NCI-H2029 (cell line): ENCODE measurements at places on chromosomes 6 and 20.

DNA sequence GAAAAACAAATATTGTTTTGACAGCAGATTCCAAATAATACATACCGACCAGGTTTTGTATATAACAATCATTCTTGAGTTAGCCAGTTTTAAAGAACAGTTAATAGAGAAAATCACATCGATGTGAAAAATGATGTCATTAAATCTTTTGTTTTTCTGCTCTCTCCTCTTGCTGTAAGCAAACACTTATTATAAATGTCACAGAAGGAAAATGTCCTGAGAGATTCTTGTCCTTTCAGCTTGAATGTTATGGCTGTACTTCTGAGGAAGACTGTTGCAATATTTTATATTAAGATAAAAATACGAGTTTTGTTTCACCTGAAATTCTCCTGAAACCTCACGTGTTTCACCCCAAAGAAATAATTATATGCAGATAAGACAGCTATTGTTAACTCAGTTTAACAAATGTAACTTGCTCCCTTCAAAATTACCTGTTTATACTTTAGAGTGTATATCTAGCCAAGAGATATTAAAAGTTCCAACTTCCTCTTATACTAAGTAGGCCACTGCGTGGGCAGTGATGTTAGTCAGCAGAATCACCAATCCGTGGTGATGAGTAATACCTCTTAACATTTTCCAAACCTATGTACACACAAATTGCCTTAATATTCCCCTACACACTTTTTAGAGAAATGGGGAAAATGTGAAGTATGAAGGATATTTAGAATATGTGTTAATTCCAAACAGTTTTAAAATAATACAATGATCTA lies 1111.4 kb upstream of the CITED2 start:
- DNase-seq: peak; percentile 3

DNA sequence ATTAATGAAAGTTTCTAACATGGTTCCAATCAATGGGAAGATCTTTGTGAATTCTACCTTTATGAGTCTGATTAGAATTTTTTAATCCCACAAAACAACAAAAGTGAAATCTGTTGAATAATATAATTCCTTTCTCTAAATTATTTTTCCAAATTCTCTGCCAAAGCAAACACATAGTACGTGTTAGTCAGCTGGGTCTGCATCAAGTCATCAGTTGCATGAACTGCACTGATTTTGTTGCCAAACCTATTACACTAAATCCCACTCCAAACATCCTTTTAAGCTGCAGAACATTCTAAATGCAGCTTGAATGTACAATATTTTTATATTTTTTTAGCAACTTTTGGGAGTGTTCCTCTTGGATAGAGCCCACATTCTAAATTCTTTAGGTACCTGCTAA lies 199.0 kb upstream of the HSF2 start:
- DNase-seq: no peak

- DNase-seq: no peak
These were observed 75.2 kb downstream of the MAP3K5 start for GRCh38 chr6:136716917-136717715.

- DNase-seq: no peak
These were observed 7.5 kb downstream of the CD2AP start for GRCh38 chr6:47485083-47485482.

- DNase-seq: no peak
These were observed 66.3 kb upstream of the DST start for GRCh38 chr6:56708810-56709597.
